ENCODE measurements at places on chromosomes 3 and 15.

GRCh38 chr3:10366651-10367101 is 45.8 kb upstream of the SEC13 start:
- peak; percentile 72 for DNase-seq

GRCh38 chr15:40234783-40235182 is 4.1 kb upstream of the PAK6 start:
- no peak for DNase-seq

GRCh38 chr3:16423947-16424673 is 89.4 kb downstream of the RFTN1 start:
- no peak for DNase-seq

DNA sequence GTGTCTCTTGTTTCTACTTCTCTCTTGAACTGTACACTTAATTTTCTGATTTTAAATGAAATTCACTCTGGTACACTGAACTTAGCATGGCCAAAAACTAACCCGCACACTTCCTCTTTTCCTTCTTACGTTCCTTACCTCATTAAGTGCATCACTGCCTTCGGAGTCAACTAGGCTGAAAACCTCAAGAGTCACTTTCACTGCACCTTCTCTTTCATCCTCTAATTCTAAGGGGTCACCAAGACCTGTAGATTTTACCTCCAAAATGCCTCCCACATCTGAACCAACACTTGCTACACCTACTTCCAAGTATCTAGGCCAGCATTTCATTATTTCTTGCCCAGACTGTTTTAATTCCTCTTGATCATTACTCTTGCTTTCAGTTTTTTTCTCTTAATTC is 6.6 kb downstream of the CBLB start:
- no peak for DNase-seq

GRCh38 chr3:134610432-134611385 is 40.1 kb downstream of the KY start:
- no peak for DNase-seq

DNA sequence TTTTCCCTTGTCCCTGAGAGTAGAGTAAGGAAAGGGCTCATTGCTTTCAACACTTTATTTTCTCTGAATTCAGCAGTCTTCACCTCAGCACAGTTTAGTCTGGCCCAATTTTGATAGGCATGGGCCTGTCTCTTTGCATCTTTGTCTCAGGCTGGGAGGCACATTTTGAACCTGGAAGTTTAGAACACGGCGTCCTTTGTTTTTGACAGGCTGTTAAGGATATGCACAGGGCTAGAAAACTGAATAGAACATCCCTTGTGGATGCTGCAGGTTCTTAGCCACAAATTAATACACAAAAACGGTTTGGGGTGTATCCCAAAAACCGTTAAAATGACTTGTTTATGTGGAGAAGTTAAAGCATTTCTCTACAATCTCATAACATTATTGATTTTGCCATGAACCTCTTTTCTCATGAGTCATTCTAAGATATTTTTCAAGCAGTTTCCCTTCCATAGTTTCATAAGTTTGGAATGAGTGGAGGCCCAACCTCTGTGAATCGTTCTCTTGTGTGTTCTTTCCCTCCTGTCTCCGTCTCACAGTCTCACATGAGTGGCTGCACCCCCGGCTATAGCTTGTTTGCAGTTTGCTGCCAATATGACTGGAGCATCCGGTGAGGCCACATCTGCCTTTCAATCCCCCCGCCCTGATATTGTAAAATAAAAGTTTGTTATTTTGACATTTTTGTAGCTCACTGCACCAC is 192.9 kb upstream of the EIF1B start:
- DNase-seq = no peak

DNA sequence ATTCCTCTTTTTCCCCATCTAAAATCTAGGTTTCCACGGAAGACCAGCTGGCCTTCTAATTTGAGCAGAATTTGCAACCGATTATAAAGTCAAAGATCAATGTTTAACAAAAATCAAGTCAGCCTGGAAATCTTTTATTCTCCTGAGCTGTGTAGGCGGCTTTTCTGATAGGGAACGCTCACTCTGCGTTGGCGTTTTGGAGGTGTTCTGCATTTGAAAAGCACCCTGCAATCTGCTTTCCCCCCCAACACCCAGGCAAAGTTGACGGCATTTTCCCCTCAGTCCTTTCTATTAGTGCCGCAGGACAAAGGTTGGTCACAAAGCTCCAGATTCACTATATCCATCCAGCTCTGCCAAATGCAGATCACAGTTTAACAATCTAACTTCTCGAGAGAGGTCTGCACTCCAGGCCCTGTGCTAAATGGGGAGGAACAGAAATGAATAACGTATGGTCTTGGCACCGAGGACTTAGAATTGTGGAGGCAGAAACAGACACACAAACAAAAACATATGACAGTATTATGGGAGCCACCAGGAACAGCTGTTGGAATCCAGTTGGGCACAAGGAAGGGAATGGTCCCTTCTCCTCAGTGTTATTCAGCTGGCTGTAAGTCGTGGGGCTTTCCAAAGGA is 50.4 kb upstream of the LARS2 start:
- DNase-seq = no peak

DNA sequence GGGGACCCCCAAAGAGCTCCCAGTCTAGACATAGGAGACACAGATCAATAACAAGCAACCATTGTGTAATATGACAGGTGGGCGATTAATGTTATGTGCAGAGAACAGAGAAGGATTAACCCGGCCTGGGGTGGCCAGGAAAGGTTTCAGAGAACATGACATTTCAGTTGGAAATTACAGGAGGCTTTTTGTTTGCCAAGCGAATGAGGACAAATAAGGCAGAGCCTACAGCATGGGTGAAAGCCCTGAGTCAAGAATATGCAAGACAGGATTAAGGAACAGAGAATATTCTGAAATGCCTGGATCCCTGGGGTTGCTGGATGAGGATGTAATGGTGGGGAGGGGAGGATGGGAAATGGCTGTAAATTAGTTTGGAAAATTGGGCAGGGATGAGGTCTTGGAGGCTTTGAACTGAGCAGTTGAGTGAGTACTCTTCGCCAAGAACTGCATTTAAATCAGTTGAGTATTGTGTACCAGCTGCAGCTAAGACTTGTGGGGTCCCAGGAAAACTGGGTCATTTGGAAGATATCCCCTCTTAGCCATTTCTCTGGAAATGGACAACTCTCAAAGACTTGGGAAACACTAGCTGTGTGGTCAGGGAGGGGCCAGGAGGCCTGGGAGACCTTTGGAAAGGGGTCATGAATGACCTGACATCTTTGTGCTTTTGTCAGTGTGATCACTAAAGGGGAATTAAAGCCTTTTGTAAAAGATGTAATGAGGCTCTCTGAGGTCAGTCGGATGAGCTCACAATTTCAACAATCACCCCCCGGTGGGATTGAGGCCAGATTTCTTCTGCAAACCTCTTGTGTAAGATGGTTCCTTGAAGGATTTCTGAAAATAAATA is 198.6 kb upstream of the NR2E3 start:
- no peak for DNase-seq

- DNase-seq = no peak
Measured at GRCh38 chr15:39594446-39595337, 13.8 kb downstream of the THBS1 start.

GRCh38 chr3:45124352-45124751 is 21.8 kb downstream of the CDCP1 start:
- no peak for DNase-seq

- peak; percentile 48 for DNase-seq
Measured at GRCh38 chr3:166275024-166275390, 437.8 kb upstream of the BCHE start.

- DNase-seq = no peak
Measured at GRCh38 chr3:183279371-183279770, 26.3 kb downstream of the B3GNT5 start.

- DNase-seq = no peak
Measured at GRCh38 chr3:13008155-13008995, 64.9 kb downstream of the IQSEC1 start.

GRCh38 chr3:122430371-122430770 is 14.5 kb upstream of the WDR5B start:
- no peak for DNase-seq

DNA sequence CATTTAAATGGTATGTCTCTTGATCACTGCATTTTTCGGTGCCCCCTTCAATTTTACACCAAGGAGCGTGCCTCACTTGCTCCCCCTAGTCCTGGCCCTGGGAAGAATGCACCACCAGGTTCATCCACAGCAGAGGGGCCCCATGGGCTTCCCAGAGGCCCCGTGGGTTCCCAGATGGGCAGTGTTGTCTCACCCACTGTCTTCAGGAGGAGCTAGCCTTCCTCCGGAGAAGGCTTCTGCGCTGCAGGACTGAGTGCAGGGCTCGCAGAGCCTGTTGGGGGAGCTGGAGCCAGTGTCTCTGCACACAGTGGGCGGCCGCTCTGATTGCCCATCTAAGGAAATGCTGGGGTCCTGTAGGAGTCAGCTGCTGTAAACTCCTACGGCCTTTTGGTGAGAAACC is 45.9 kb downstream of the POLR2M start:
- no peak for DNase-seq

DNA sequence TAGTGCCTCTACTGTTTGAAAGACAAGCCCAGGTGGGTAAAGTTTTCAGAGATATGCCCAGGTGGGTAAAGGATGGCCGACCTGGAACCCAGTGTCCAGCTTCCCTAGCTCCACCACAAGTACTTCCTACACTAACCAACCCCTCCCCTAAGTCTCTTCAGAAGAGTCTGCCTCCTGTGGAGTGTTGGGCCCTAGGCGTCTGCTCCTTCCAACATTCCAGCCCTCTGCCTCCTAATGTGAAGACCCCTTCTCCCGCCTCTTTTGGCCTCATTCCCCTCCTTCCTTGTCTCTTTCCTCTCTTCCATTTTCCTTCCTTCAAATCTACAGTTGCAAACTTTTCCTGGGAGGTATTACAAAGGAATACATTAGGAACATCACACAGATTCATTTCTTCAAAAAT is 38.6 kb downstream of the CNTN3 start:
- no peak for DNase-seq

DNA sequence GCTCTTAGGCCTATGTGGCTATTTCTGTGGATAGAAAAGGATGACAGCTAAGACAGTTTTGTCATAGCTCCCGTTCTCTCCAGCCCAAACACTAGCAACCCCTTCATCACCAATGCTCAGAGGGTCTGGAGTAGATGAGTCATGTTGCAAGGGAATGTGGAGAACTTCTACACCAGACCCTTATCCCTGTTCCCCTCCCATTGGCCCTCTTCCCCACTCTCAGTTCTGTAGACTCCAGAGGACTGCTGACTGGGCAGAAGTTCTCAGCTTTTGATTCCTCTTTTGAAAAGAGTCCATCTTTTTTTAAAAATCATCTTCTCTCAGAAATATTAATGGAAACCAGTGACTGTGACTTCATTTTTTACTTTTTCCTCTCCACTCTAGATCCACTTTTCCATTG is 2.4 kb upstream of the MYZAP start:
- no peak for DNase-seq

DNA sequence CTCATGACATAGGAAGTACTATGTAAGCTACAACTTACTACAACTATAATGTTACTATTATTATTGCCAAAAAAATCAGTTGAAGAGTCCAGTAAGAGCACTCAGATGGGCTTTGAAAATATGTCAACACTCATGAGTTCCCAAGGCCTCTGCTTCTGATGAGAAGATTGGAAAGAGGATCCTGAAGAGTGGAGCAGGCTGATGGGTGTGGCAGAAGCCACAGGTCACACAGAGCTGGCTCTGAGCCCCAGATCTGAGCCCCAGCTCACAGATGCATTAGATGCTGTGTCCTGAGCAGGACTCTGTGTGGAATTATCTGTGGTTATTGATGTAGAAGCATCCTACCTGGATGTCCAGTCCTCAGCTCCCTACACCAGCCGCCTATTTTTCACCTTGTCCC is 65.6 kb downstream of the SPSB4 start:
- DNase-seq = no peak

GRCh38 chr3:158912621-158913020 is 110.8 kb downstream of the MFSD1 start:
- DNase-seq = no peak

- no peak for DNase-seq
Measured at GRCh38 chr3:72265256-72266015, 480.5 kb upstream of the PROK2 start.

- no peak for DNase-seq
Measured at GRCh38 chr15:46297766-46298165, 662.9 kb downstream of the SQOR start.

DNA sequence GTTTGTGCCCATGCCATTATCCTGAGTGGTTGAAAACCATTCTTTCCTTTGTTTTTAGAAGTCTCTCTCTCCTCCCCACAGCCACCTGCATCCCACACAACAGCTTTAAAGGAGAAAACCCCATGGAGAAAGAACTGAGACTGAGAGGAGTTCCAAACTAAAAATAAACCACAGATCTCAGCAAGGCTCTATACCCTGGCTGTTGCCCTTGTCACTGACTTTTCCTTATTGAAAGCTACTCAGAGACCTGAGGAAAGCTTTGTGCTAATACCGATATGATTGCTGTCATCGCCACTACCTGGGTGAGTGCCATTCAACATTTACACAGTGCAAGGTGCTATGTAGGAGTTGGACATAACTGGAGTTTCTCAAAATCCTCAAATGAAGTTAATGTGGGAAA is 55.5 kb upstream of the RASGRP1 start:
- no peak for DNase-seq

GRCh38 chr3:85210540-85210939 is 251.8 kb downstream of the CADM2 start:
- DNase-seq = no peak

GRCh38 chr15:51756482-51756881 is 5.1 kb downstream of the TMOD2 start:
- no peak for DNase-seq
